Thymus (tissue), 14 donors: ENCODE measurements at places on chromosomes 5 and 9. TPM values are rescaled to one million over a fixed set of nuclear protein-coding genes. Genes with fewer than 3 reads are reported as not detected.

- no peak overlapping the region for H3K4me3 ChIP-seq
- no peak for DNase-seq
- no peak overlapping the region for H3K27ac ChIP-seq
- no peaks in the 10 kb centered on the region for H3K27me3 ChIP-seq
- H3K36me3 ChIP-seq, result no peaks in the 10 kb centered on the region
Observed at GRCh38 chr9:35526087-35526801, 36.3 kb downstream of the RUSC2 start.

DNA sequence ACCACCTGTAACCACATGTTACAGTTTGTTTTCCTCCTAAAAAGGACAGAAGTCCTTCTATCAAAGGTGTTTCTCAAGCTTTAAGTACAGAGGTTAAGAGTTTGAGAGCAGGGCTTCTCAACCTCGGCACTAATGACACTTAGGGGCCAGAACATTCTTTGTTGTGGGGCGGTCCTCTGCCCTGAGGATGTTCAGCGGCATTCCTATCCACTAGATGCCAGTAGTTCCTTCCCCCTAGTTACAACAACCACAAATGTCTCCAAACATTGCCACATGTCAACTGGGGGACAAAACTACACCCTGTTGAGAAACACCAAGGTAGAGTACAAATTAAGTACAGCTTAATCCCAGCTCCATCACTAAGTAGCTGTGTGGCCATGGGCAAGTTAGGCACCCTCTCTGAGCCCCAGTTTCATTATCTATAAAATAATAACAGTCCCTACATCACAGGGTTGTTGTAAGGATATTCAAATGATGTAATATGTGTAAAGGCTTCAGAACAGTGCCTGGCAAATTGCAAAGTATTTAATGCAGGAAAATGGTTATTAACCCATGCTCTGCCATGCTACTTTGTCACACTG, 44.6 kb downstream of the PIP5K1B start:
- no peak overlapping the region for H3K27ac ChIP-seq
- no peaks in the 10 kb centered on the region for H3K27me3 ChIP-seq
- no peak for DNase-seq
- H3K36me3 ChIP-seq, result no peaks in the 10 kb centered on the region

DNA sequence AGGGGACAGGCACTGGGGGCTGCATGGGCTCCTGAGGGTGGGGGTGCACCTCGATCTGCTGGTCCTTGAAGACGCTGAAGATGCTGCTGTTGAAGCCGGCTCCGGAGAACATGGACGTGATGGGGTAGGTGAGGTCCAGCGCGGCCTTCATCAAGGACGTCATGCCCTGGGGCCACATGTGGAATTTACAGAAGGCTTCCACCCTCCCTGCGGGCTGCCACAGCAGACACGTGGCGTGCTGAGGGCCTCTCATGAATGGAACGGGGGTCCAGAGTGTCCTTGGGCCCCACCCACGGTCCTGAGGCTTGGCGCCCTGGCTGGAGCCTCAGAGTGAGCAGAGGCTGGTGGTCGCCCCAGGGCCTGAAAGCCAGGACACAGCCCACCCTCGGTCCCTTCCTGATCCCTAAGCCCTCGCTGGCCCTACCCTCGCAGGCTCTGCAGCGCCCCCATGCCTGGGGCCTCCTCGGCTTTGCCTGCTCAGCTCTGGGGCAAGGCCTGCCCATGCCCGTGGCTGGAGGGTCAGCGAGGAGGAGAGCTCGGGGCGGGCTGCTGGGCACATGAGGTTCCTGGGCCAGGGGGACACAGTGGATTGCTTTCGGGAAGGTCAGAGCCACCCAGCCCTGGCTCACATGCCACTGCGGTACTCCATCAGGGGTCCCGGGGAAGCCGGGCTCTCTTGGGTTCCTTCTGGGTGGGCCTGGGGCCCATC, 5.3 kb upstream of the NSMF start:
- H3K36me3 ChIP-seq, result no peaks in the 10 kb centered on the region
- peaks cover 5% of the 10 kb centered on the region for H3K27me3 ChIP-seq
- H3K4me1 ChIP-seq, result peaks cover 44% of the 10 kb centered on the region
- no peak overlapping the region for H3K4me3 ChIP-seq

GRCh38 chr5:1950708-1951103, 68.0 kb upstream of the IRX4 start:
- no peak for DNase-seq
- no peaks in the 10 kb centered on the region for H3K4me1 ChIP-seq
- peaks cover 4% of the 10 kb centered on the region for H3K27me3 ChIP-seq
- H3K36me3 ChIP-seq, result no peaks in the 10 kb centered on the region

DNA sequence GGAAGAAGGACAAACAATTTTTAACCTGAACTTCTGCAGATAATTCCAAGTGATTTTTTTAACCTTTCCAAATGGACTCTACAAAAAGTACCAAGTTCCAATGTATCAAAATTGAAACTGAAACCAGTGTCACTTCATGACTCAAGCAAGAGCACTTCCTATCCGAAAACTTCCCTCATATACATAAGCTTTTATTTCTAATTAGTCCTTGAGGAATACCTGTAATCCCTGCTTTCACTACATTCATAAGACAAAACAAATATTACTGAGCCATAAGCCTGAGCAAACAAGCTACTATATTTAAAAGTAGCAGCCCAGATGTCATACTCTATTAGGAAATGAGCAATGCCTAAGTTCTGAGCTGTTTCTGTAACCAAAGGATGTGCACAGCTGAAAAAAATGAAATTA, 224.4 kb downstream of the EBF1 start:
- no peaks in the 10 kb centered on the region for H3K36me3 ChIP-seq
- DNase-seq, result peak; percentile 23
- no peak overlapping the region for H3K27ac ChIP-seq
- H3K27me3 ChIP-seq, result no peaks in the 10 kb centered on the region
- H3K4me1 ChIP-seq, result no peaks in the 10 kb centered on the region
- no peak overlapping the region for H3K4me3 ChIP-seq

- H3K4me3 ChIP-seq, result no peak overlapping the region
- no peaks in the 10 kb centered on the region for H3K36me3 ChIP-seq
- no peak for DNase-seq
- H3K4me1 ChIP-seq, result no peaks in the 10 kb centered on the region
- H3K27ac ChIP-seq, result no peak overlapping the region
Observed at GRCh38 chr5:132076202-132076830, 2.7 kb downstream of the CSF2 start.

GRCh38 chr5:93006915-93007314, 574.1 kb downstream of the NR2F1-AS1 start:
- no peaks in the 10 kb centered on the region for H3K36me3 ChIP-seq
- DNase-seq, result no peak
- H3K4me3 ChIP-seq, result no peak overlapping the region

DNA sequence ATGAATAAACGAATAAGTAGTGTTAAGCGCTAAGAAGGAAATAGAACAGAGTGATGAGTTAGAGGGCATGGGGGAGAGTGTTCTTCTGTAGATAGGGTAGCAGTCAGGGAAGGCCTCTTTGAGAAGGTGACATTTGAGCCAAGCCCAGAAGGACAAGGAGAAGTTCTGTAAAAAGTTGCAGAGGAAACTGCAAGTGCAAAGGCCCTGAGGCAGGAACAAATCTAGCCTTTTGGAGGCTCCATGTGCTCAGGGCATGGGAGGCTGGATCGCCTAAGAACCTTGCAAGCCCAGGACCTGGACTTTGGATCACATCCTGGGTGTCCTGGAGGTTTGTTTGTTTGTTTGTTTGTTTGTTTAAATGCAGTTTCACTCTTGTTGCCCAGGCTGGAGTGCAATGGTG, 8.0 kb downstream of the EIF4E1B start:
- no peak overlapping the region for H3K4me3 ChIP-seq
- no peaks in the 10 kb centered on the region for H3K36me3 ChIP-seq
- peaks cover 46% of the 10 kb centered on the region for H3K27me3 ChIP-seq
- H3K27ac ChIP-seq, result no peak overlapping the region
- H3K4me1 ChIP-seq, result no peaks in the 10 kb centered on the region
- DNase-seq, result no peak

DNA sequence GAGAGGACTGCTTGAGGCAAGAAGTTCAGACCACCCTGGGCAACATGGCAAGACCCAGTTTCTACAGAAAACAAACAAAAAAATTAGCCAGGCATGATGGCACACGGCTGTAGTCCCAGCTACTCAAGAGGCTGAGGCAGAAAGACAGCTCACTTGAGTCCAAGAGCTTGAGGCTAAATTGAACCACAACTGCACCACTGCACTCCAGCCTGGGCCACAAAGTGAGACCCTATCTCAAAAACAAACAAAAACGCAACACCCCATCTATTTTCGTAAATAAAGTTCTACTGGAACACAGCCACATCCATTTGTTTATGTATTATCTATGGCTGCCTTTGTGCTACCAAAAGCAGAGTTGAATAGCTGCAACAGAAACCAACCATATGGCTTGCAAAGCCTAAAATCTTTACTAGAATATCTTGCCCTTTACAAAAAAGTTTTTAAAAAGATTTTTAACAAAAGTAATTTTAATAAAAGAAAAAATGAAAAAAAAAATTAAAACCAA, 67.5 kb downstream of the SETX start:
- no peaks in the 10 kb centered on the region for H3K4me1 ChIP-seq
- no peak for DNase-seq
- H3K4me3 ChIP-seq, result no peak overlapping the region
- H3K27me3 ChIP-seq, result no peaks in the 10 kb centered on the region
- H3K36me3 ChIP-seq, result peaks cover 50% of the 10 kb centered on the region

- no peak overlapping the region for H3K27ac ChIP-seq
- H3K27me3 ChIP-seq, result peaks cover 3% of the 10 kb centered on the region
- no peak overlapping the region for H3K4me3 ChIP-seq
- H3K4me1 ChIP-seq, result peaks cover 88% of the 10 kb centered on the region
- H3K36me3 ChIP-seq, result no peaks in the 10 kb centered on the region
Observed at GRCh38 chr9:136604823-136605525, 57.7 kb upstream of the EGFL7 start.

DNA sequence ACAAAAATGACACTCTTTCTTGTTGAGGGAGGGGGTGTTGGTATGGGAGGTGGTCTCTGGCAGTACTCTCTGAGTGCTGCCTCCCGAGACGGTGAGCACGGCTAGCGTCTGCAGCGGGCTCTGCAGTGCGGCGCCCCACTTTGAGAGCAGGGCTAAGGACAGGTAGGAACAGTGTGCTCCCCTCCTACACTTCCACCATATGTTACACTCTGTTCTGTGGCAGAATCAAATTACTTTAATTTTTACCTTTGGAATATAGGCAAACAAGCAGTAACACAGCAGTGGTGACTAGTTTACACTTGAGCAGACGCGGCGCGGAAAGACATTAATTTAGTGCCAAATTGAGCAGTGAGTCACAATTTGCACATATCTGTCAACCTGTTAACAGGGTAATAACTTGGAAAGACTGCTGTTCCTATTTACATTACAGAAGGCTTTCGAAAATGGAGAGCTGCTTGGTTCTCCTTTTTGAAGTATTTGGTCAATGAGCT, 136.3 kb downstream of the MED27 start:
- no peak overlapping the region for H3K4me3 ChIP-seq
- no peaks in the 10 kb centered on the region for H3K4me1 ChIP-seq
- no peak for DNase-seq
- H3K27me3 ChIP-seq, result no peaks in the 10 kb centered on the region
- H3K36me3 ChIP-seq, result peaks cover 3% of the 10 kb centered on the region

- peaks cover 46% of the 10 kb centered on the region for H3K27me3 ChIP-seq
- H3K4me1 ChIP-seq, result peaks cover 4% of the 10 kb centered on the region
- no peak within 1 kb of the TSS for H3K27ac ChIP-seq
- DNase-seq, result no peak
- no peak within 1 kb of the TSS for H3K4me3 ChIP-seq
Observed at GRCh38 chr5:96433066-96433447, at the start of gene PCSK1. PCSK1 (minus strand) TSS chr5:96433248; CDS start chr5:96433042, 206 bp downstream.

- peaks cover 2% of the 10 kb centered on the region for H3K27me3 ChIP-seq
- H3K4me3 ChIP-seq, result no peak overlapping the region
- H3K27ac ChIP-seq, result no peak overlapping the region
- no peaks in the 10 kb centered on the region for H3K4me1 ChIP-seq
Observed at GRCh38 chr5:74667396-74667795, 17.6 kb upstream of the HEXB start.

DNA sequence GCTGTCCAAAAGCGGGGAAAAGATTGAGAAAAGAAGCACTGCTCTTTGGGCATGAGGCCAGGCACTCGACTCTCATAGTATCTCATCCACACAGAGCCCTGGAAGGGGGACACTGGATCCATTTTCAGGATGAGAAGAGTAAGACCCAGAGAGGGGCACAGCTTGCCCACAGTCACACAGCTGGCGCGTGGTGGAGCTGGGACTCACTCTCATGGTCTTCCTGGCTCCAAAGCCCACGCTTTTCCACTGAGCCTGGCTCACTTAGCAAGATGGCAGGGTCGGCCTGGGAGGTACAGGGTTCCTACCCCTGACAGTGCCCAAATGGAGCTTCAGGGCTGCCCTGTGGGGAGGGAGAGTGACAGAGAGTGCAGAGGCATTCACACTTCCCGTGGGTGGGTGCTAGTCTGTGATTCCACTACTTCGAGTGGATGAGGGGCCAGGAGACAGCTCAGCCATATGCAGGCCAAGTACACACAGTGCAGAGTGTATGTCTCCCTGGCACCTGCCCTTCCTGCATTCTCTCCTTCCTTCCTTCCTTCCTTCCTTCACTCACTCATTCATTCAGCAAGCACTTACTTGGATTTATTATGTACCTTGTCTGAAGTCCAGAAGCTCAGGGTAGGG, 18.3 kb upstream of the IGFBPL1 start:
- H3K27ac ChIP-seq, result no peak overlapping the region
- H3K36me3 ChIP-seq, result no peaks in the 10 kb centered on the region
- H3K27me3 ChIP-seq, result no peaks in the 10 kb centered on the region
- no peak overlapping the region for H3K4me3 ChIP-seq
- no peak for DNase-seq

- no peak overlapping the region for H3K4me3 ChIP-seq
- no peaks in the 10 kb centered on the region for H3K4me1 ChIP-seq
- no peak overlapping the region for H3K27ac ChIP-seq
Observed at GRCh38 chr5:149188383-149188782, 47.1 kb downstream of the ABLIM3 start.

DNA sequence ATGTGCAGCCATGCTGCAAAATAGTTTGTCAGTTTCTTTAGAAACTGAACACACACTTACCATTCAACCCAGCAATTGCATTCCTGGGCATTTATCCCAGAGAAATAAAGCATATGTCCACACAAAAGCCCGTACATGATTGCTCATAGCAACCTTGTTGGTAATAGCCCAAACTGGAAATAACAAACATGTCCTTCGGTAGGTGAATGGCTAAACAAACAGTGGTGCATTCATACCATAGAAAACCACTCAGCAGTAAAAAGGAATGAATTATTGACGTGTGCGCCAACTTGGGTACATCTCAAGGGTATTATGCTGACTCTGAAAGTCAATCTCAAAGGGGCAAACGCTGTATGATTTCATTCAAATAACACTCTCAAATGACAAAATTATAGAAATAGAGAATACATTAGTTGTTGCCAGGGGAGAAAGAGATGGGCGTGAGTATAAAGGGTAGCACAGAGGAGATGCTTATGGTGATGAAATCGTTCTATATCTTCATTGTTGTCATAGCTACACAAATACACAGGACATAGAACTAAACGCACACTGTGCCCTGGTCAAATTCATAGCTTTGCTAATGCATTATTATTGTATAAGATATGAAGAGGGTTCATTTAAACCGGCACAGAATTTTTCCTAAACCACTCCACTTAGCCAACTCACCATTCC, 58.2 kb downstream of the DRD1 start:
- H3K4me1 ChIP-seq, result no peaks in the 10 kb centered on the region
- DNase-seq, result no peak
- no peak overlapping the region for H3K4me3 ChIP-seq
- H3K27me3 ChIP-seq, result no peaks in the 10 kb centered on the region

- H3K36me3 ChIP-seq, result no peaks in the 10 kb centered on the region
- H3K27ac ChIP-seq, result peak within 1 kb of the TSS; percentile 2
- peaks cover 67% of the 10 kb centered on the region for H3K27me3 ChIP-seq
- H3K4me1 ChIP-seq, result peaks cover 14% of the 10 kb centered on the region
Observed at GRCh38 chr5:113487781-113488644, at the start of gene MCC. MCC (minus strand) TSS chr5:113488453.

Gene SPTLC1
- 49.4 TPM for total RNA-seq

Gene ANKRD33B
- 6.8 TPM for total RNA-seq

Gene NADK2
- total RNA-seq, result 16.8 TPM

Gene PCDHB7
- 0.14 TPM for total RNA-seq

Gene NREP
- total RNA-seq, result 173 TPM

Gene TMEM141
- total RNA-seq, result 81.0 TPM

Gene ADAMTS13
- total RNA-seq, result 0.94 TPM

Gene TMEM232
- total RNA-seq, result 2.0 TPM

Gene CCDC69
- total RNA-seq, result 37.9 TPM
